IMR-90 (cell line): ENCODE measurements at places on chromosomes 5 and 9. TPM values are rescaled to one million over a fixed set of nuclear protein-coding genes. Genes with fewer than 3 reads are reported as not detected.

DNA sequence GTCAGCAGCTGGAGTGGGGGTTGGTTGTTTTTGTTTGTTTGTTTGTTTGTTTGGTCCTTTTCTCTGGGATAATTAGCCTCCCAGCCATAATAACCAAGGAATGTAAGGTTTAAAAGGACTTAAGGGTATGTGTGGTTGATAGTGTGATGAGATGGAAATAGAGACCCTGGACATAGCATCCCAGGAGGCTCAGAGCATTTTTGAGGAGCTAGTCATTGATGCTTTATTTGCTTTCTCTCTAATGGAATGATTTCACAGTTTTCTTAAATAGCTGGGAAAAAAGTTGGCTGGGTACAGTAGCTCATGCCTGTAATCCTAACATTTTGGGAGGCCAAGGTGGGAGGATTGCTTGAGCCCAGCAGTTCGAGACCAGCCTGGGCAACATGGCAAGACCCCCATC lies 45.1 kb downstream of the TTC1 start:
- DNase-seq = peak; percentile 61

GRCh38 chr9:87336407-87336806 lies 161.3 kb upstream of the DAPK1 start:
- no peak for DNase-seq

DNA sequence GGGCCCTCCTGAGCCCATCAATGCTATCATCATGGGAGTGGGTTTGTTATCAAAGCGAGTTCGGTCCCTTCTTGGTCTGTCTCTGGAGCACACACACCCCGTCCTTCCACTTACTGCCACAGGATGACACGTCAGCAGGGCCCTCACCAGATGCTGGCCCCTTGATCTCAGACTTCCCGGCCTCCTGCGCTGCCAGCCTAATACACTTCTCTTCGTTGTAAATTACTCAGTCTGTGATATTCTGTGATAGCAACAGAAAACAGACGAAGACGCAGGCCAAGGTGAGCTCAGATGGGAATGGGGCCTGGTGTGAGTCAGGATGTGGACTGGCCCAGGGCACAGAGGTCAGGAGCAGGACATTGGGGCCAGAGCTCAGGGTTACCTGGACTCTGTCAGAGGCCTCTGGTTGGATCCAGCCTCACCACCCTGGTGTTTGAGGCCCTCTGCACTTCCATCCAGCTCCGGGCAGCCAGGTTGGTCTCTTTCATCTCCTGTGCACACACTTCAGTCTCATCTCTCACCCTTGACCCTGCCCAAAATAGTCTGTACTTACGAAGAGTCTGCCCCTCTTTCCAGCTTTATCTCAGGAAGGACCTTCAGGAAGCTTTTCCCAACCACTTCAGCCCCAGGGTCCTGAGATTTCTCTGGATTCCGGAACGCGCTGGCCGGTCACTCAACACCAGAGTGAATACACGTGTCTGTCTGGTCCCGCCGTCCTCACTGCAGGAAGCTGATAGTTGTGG lies 26.0 kb upstream of the CNOT6 start:
- no peak for DNase-seq

The DRD1 gene
- total RNA-seq = 0.18 and 0.28 TPM in 2 replicates

The GRK6 gene
- total RNA-seq = 30.1 and 35.0 TPM in 2 replicates

DNA sequence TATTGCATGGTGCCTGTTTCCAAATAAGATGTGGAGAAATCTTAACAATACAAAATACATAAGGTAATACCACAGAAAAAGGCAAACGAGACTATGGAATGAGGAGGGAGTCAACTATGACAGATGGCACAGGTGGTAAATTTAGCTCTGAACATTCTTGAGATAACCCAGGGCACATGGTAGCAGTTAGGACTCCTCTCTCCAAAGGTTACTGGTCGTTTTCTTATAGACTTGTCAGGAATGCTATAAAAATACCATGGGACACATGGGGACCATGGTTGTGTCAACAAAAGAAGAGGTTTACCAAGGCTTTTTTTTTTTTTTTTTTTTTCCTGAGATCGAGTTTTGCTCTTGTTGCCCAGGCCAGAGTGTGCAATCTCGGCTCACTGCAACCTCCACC lies 209.4 kb upstream of the RFX3 start:
- DNase-seq = no peak

The CLIC3 gene
- 0.18 and 0.28 TPM in 2 replicates for total RNA-seq

The ANKRD18B gene
- 13.4 and 14.7 TPM in 2 replicates for total RNA-seq

The TPPP gene
- under 0.01 TPM in 2 replicates for total RNA-seq

GRCh38 chr5:421287-421880 lies 21.6 kb upstream of the EXOC3 start:
- no peak for DNase-seq

DNA sequence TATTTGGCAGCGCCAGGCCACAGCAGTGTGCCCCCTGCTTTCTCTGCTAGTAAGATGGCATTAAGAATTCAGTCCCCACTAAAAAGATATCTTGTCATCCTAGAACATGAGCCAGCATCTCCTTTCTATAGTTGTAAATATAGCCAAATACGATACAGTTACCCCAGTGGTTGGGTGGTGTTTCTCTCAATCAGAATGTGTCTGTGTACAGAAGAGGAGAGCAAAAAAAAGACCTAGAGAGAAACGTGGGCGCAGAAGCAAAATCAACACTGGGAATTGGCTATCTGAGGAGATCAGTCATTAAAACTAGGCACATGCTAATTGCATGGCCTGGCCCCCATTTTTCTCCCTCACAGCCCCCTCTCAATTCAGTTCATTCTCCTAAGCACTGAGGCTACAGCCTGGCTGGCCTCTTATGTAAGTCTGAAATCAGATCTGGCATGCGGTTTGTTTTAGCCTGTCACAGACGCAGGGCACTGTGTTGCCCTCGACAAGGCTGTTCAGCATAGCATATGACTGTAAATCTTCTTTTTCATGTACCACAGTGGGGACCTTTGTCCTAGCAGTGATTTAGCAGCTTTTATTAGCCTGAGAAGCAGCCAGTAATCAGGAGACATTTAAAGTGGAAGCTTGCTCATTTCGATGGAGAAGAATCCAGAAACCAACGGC lies 57.8 kb downstream of the RORB start:
- no peak for DNase-seq

GRCh38 chr9:97425973-97426336 lies 14.1 kb downstream of the TDRD7 start:
- peak; percentile 36 for DNase-seq

DNA sequence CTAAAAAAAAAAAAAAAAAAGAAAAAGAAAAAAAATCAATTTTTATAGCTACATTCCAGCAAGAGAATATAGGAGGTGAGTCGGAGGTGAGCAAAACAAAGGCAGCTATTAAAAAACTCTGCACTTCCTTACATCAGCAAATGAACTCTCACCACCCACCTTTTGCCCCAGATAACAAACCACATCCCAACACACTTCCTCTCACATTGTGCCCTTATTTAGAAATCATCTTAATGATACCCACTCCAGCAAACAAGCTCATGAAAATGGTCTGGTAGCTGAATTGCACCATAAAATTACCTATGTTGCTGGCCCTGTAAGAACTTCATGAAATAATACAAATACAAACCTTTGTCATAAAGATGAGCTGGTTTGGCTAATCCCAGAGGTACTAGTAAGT lies 82.9 kb downstream of the CEMIP2 start:
- peak; percentile 10 for DNase-seq

DNA sequence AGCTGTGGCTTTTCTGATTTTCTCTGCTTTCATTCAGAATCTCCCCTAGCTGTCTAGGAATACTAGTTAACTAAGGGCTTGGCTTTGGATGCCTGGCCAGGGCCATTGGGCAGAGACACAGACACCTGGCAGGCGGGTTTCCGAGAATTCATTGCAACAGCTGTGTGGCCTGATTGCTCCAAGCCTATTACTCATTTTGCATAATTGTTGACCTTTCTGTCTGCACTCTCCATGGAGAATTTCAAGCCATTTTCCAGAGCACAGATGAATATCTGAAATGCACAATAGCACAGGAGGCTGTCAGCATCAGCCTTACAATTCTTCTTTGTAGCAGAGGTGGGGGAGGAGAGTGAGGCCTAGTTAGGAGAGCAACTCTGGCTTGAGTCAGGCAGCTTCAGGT lies 310.5 kb downstream of the DMAC1 start:
- DNase-seq = no peak

The CCDC180 gene
- 0.56 and 0.90 TPM in 2 replicates for total RNA-seq

DNA sequence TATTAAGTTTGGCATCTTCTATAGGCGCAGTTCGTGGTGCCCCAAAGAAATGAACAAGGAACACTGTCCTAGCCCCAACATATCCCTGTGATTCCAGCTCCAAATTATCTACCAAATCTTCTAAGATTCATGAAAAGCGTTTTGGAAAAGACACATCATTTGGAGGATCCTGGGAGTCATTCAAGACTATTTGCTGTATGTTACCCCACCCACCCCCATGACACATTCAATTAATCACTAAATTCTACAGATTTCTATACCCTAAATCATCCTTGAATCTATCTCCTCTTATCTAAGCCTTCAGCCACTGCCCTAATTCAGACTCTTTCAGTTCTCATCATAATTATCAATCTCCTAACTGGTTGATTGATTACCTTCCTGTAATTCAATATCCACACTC lies 5.5 kb upstream of the RUSC2 start:
- no peak for DNase-seq

GRCh38 chr9:15353892-15354291 lies 46.9 kb upstream of the TTC39B start:
- no peak for DNase-seq

DNA sequence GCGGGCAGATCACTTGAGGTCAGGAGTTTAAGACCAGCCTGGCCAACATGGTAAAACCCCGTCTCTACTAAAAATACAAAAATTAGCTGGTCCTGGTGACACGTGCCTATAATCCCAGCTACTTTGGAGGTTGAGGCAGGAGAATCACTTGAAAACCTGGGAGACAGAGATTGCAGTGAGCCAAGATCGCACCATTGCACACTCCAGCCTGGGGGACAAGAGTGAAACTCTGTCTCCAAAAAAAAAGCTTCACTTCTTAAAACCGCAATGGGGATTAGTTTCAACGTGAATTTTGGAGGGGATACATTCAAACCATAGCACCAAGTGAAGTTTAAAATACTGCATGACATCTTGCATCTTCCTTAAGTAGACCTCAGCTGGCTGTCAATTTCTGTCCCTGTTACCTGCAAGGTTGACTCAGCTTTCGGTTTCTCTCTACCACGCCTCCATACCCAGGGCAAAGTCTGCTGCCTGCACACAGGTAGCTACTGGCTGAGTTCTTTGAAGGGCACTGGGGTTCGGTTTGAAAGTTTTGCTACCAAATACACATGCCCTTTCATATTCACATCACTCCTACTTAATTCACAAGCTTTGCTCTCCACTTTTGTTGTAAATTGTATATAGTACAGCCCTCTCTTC lies 69.3 kb downstream of the KIAA1958 start:
- DNase-seq = no peak

DNA sequence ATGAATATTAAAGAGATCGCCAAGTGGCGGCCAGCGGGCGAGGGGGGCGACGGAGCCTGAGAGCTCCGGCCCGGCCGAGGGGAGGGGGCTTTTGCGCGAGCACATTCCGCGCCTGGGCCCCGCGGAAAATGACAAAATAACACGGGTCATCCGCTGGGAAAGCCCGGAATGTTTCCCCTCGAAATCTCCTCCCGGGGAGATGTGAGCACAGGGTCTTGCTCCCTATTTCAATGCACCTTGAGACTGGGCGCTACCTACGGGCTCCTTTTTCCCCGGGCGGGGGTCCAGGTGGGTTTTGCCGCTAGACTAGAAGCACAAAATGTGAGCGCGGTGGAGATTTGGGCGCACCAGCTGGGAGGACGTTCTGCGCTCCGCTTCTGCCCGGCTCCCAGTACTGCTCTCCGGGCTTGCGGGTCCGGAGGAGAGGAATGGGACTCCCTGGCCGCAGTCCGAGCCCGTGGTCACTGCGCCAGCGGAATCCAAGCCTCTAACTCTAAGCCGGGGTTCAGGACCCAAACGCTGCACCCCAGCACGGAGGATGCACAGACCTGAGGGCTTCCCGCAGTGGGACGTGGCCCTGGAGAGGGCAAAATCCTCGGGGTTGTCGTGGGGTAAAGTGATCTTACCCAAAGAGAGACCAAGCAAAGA lies 2.8 kb upstream of the PRDM12 start:
- DNase-seq = no peak

DNA sequence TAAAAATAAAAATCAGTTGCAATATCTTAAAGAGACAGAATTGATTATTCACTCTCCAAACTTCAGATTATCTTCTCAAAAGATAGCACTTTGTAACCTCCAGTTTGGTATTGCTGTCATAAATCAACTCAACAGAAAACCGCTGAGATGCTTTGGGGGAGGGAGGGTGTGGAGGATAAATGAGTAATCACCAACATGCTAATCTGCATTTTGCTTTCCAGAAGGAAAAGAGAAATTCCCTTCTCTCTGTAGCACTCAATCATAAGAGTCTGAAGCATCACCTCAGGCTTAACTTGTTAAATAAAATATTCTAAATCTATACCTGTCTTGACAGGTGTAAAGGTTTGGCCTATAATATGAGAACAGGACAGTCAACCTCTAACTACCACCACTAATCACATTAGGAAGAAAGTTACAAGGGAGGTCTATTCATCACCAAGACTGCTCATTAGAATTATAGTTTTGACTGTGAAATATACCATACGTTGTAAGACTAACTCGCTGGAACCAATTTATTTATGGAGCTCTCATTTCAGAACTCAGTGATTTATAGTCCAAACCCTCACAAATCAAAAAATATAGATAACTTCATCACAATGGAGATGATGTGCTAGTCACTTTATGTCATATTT lies 89.0 kb downstream of the PIK3R1 start:
- no peak for DNase-seq

DNA sequence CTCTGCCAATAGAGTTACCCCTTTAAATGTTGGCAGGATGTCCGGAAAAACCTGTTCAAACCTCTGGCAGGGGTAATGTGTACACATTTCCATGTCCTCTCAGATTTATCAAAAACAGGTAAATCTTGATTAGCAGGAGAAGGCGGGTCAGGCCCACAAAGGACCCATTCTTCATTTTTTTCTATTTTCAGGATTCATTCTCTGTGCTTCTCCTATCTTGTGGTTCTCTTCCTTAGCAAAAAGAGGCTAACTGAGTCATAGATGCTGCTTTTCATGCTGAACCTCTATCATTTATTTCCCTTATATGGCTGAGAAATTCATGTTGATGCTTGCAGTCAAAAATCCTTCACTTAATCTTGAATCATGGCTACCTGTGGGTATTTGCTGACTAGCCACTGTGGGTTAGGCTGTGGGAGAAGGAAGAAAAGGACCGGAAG lies 112.7 kb upstream of the IQGAP2 start:
- DNase-seq = no peak

DNA sequence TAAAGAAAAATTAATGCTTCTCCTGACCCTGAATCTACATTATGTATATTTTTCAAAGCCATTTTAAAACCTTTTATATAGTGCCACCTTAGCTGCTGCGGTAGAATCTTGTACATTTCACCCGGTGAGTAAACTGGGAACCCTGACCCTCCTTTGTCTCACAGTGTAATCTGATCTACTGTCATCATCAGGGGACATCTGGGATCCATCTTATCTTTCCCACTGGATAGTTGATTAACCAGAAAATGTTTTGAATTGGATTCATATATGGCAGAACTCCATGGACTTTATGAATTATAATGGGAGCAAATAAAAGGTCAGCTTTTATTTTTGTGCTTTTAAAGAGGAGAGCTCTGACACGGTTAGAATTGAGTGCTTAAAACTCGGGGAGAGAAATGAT lies 95.0 kb downstream of the ADAMTSL1 start:
- DNase-seq = peak; percentile 46

The FRMPD1 gene
- total RNA-seq = not detected in 2 replicates

- DNase-seq = peak; percentile 55
These were observed 724 bp downstream of the TCERG1 start for GRCh38 chr5:146447734-146448380.
